Upper lobe of left lung (tissue), 6 donors: ENCODE measurements at places on chromosomes 3 and 15. TPM values are rescaled to one million over a fixed set of nuclear protein-coding genes. Genes with fewer than 3 reads are reported as not detected.

The POTEB2 gene
- not detected for total RNA-seq

DNA sequence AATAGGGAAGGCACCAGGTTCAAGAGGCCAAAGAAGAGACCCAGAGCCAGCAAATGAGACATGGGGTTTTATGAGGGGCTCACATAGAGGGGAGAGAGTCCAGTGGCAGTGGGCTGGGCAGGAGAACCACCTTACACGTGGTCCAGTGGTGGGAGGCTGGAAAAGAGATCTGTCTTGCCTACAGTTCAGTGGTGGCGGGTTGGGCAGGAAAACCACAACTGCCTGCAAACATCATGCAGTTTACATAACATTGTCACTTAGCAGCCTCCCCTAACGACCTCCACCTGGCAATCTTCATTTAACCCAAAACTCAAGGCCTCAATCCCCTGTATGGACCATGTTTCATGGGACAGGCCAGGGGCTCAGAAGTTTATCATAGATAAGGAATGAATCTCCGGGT lies 29.1 kb downstream of the CRYGS start:
- H3K4me3 ChIP-seq: no peak overlapping the region
- no peaks in the 10 kb centered on the region for H3K27me3 ChIP-seq

DNA sequence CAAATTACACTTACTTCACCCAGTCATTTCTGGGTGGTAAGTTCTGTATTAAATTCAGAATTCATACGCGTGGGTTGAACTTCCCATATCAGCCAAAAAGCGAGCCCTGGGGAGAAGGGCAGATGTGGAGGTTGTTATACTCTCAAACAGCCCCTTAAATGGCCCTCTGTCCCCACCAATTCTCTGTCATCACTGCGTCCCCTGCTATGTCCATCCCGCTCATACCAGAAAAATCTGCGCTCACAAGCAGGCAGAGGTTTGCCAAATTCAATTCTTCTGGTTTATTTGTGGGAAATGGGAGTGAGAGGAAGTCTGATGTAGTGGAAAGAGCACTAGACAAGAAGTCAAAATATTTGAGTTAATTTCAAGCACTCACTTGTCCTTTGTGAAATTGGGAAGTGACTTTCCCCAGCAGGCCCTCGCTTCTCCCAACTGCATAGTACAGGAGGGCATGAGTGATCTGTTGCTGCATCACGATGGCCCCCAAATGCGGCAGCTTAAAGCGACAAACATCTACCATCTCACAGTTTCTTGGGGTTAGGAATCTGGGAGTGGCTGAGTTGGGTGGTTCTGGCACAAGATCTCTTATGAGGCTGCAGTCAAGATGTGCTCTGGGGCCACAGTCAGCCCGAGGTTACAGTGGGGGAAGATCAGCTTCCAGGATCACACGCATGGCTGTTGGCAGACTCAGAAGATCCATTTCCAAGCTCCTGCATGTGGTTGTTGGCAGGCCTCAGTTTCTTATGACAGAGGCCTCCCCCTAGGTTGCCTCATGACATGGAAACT lies 67.7 kb downstream of the CPN2 start:
- H3K4me3 ChIP-seq: no peak overlapping the region
- peaks cover 20% of the 10 kb centered on the region for H3K4me1 ChIP-seq
- H3K36me3 ChIP-seq: no peaks in the 10 kb centered on the region
- no peak for DNase-seq
- H3K27me3 ChIP-seq: no peaks in the 10 kb centered on the region

The SMCO1 gene
- total RNA-seq: not detected

DNA sequence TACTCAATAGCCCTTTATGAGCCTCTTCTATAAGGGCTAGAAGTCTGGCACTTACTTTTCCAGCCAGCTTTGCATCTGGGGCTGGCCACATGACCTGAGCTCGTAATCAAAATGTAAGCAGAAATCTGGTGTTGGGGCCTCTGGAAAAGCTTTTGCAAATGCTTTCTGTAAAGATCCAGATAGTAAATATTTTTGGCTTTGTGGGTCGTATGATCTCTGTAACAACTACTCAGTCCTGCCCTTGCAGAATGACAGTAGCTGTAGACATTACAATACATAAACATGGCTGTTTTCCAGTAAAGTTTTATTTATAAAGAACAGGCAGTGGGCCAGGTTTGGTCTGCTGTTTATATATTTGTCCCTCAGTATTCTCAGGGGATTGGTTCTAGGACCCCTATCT lies 46.2 kb upstream of the THRB start:
- DNase-seq: no peak
- no peak overlapping the region for H3K4me3 ChIP-seq
- no peaks in the 10 kb centered on the region for H3K36me3 ChIP-seq

GRCh38 chr3:121648219-121648958 lies 12.3 kb downstream of the HCLS1 start:
- H3K27me3 ChIP-seq: no peaks in the 10 kb centered on the region
- H3K27ac ChIP-seq: no peak overlapping the region
- peaks cover 15% of the 10 kb centered on the region for H3K36me3 ChIP-seq
- no peak overlapping the region for H3K4me3 ChIP-seq

The CHRM5 gene
- total RNA-seq: not detected

The EIF4E3 gene
- 7.3 TPM for total RNA-seq

- H3K27ac ChIP-seq: no peak overlapping the region
- H3K36me3 ChIP-seq: no peaks in the 10 kb centered on the region
- no peaks in the 10 kb centered on the region for H3K4me1 ChIP-seq
- DNase-seq: no peak
These were observed 11.6 kb upstream of the SPSB4 start for GRCh38 chr3:141039589-141039988.

DNA sequence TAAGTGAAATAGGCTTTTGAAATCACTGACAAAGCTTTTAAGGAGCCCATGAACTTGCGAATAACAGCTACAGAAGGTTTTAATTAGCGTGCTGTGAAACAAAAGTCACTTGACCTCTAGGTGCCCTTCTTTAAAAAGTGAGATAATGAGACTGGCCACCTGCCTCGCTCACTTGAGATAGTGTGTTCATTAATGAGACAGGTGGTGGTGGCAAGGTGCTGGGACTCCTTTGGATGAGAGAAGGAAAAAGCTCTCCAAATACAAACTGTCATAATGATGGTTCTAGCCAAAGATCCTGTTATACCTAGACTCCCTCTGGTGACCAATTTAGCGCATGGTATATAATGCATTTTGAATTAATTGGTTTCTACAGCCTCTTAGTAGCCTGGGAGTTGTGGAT lies 22.7 kb upstream of the IREB2 start:
- H3K4me1 ChIP-seq: peaks cover 12% of the 10 kb centered on the region
- no peaks in the 10 kb centered on the region for H3K27me3 ChIP-seq
- no peaks in the 10 kb centered on the region for H3K36me3 ChIP-seq

The DNASE1L3 gene
- not detected for total RNA-seq

DNA sequence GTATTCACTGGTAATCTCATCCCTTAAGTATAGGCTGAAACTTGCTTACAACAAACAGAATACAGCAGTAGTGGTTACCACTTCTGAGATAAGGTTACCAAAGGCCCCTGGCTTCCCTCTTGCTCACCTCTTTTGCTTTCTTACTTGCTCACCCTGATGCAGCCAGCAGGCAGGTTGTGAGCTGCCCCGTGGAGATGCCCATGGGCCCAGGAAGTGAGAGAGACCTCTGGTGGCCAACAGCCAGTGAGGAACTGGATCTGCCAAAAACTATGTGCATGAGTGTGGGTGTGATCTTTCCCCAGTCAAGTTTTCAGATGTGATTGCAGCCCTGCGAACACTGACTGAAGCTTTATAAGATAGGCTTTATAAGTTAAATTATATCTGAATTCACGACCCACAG lies 48.7 kb downstream of the NMNAT3 start:
- H3K4me1 ChIP-seq: no peaks in the 10 kb centered on the region
- no peak overlapping the region for H3K27ac ChIP-seq
- H3K27me3 ChIP-seq: no peaks in the 10 kb centered on the region
- DNase-seq: no peak
- H3K36me3 ChIP-seq: no peaks in the 10 kb centered on the region

The PLA2G4F gene
- 88.2 TPM for total RNA-seq
